ENCODE measurements at places on chromosomes 5 and 9. TPM values are rescaled to one million over a fixed set of nuclear protein-coding genes. Genes with fewer than 3 reads are reported as not detected.

- no peak for DNase-seq
These were observed 74.1 kb downstream of the FNBP1 start for GRCh38 chr9:129968690-129969485.

DNA sequence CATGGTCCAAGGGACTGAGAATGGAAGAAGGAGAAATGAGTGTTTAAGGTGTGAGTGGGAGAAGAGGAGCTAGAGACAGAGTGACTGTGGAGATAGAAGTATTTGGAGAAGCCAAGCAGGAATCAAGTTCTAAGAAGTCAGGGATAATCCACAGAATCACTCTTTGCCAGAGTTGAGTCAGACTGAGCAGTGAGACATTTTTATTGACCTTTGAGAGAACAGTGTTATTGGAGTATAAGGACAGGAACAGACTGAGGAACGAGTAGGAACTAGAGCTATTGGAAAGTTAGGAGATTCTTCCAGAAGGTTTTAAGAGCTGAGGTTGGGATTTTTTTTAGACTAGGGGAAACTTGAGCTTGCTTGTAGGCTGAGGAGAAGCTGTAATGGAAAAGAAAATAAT is 37.2 kb downstream of the RCL1 start:
- DNase-seq = no peak

DNA sequence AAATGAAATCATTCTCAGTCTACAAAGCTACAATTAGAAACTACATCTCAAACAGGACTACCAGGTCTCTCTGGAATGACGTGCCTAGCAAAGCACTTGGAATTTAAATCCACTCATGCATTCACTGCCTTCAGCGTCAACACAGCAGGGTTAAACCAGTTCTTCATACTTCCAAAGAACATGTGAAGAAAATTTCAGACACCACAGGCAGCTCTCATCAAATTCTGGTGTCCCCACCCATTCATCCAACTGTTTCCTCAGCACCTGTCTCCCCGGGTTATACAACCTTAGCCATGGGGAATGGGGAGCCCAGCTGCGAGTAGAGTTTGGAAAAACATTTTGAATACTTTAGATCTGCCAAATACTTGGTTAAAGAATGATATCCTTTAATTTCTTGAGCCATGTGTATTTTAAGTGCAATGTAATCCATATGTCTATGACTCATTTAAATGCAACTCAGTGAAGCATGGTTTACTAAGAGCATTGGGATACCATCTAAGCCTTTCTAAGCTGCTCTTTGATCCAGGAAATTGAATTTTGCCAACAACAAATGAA is 17.5 kb downstream of the ADAM19 start:
- DNase-seq = no peak

ENC1 gene
- total RNA-seq = 3.5 TPM

TMEM171 gene
- not detected for total RNA-seq

Measured in hematopoietic multipotent progenitor cell (in vitro differentiated cells).